CD4-positive, alpha-beta T cell treated with Interleukin-15 for 1 hour (primary cell): ENCODE measurements at places on chromosomes 2 and 18.

DNA sequence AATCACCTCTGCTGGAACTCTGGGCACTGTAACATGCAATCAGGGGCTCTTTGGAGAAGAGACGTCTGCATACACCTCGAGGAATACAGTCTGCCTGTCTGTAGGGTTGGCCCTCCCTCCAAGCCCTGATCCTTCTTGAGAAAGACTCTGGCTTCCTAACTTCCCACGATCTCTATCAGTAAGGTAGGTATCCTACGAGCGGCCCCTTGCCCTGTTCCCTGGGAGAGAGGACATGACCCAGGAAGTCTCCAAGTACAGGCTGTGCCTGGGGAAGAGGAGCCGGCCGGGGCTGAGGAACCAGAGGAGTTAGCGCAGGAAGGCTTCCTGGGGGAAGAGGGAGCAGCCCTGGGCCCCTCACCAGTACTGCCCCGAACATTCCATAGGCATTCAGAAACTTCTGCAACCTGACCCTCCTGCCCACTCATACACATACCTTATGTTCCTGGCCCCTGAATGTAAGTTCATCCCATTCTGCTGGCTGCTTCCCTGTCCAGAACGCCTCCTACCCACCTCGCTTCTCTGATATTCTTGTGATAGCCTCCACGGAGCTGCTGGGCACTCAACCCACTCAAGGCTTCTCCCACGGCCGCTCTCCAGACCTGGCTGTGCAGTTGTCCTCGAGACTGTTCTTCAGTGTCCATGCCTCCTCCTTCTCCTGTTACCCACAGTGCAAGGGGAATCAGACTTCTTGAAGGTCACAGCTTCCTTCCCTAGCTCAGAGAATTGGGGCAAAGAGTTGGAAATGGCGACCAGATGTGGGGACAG is 116.1 kb downstream of the CYP26B1 start:
- no peak for DNase-seq

- DNase-seq = no peak
Measured at GRCh38 chr2:175690113-175690837, 311.8 kb downstream of the LNPK start.

- DNase-seq = no peak
Measured at GRCh38 chr18:61323951-61324350, 9.3 kb upstream of the CDH20 start.

DNA sequence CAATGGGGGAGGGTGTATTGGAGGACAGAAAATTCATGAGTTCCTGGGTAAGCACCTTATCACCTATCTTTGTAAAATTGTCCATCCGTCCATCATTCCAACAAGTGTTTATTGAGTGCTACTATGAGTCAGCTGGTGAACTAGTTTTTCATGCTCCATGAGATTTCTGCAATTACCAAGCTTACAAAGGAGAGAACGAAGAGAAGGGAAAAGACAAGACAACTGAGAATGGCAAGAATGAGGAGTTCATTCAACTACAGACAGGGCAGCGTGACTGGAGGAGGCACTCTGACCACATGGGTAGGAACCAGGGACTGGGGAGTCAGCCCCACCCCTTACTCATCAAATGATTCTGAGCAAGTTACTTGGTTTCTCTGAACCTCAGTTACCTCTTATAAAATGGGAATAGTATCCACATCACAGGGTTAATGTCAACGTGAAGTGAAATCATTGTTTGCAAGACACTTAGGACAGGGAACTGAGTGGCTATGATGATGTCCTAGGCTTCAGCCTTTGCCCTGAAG is 18.6 kb upstream of the TXNDC2 start:
- DNase-seq = no peak

GRCh38 chr2:191127235-191127634 is 23.6 kb downstream of the STAT4 start:
- no peak for DNase-seq

GRCh38 chr2:210657874-210658273 is 101.5 kb downstream of the CPS1 start:
- no peak for DNase-seq

- no peak for DNase-seq
Measured at GRCh38 chr18:33826151-33826550, 248.1 kb downstream of the ASXL3 start.

- no peak for DNase-seq
Measured at GRCh38 chr2:85886590-85886989, 2.2 kb downstream of the ST3GAL5 start.
